ENCODE measurements at places on chromosomes 6 and 20.

GRCh38 chr6:107491760-107492660 lies 2.1 kb downstream of the SOBP start:
- DNase-seq = no peak

- no peak for DNase-seq
These were observed 1.3 kb downstream of the OVOL2 start for GRCh38 chr20:18056174-18057100.

DNA sequence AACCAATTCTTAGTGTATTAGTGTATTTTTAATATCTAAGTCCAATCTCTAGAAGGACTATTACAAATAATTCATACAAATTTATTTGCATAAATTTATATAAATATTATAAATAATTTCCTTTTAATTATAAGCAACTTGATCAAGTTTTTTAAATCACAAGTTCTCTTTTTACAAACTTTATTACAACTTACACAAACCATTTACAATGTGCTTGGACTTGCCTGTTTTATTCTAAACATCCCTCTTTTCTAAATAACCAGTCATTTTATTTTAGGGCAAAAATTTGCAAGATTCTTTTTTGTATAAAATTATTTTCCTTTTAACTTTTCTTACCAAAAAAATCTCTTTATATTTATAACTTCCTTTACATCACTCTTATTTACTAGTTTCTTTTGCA lies 83.5 kb upstream of the SYNCRIP start:
- DNase-seq = no peak

- DNase-seq = no peak
These were observed 44.8 kb downstream of the POPDC3 start for GRCh38 chr6:105135056-105135455.

GRCh38 chr20:4959592-4959991 lies 41.7 kb downstream of the SLC23A2 start:
- DNase-seq = no peak

DNA sequence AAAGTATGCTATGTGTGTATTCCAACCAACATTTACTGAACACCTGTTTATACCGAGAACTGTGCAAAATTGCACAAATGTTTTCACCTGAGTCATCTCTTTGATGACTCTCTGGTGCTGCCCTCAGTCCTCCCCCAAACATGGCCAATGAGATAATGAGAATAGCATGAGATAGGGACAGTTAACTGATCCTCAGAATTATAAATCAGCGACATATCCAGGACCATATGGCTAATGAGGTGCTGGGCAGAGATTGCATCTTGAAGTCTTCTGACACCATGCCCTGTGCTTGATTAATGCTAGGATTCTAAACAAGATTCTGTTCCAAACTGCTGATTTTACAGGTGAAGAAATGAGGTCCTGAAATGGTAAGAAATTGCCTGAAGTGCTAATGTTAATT lies 13.0 kb downstream of the CLVS2 start:
- DNase-seq = no peak

- no peak for DNase-seq
These were observed 81.1 kb upstream of the SNAP25 start for GRCh38 chr20:10137533-10137932.

GRCh38 chr6:125853168-125853567 lies 62.4 kb downstream of the NCOA7 start:
- no peak for DNase-seq

- peak; percentile 65 for DNase-seq
These were observed 84.8 kb downstream of the TRMT11 start for GRCh38 chr6:126071000-126071647.

Data from GM04504 (cell line).